ENCODE measurements at places on chromosomes 3 and 15. TPM values are rescaled to one million over a fixed set of nuclear protein-coding genes. Genes with fewer than 3 reads are reported as not detected.

Gene UCN2
- total RNA-seq, result 0.72 TPM

Gene KLHL40
- total RNA-seq, result 0.12 TPM

Gene ACSBG1
- 0.71 TPM for total RNA-seq

DNA sequence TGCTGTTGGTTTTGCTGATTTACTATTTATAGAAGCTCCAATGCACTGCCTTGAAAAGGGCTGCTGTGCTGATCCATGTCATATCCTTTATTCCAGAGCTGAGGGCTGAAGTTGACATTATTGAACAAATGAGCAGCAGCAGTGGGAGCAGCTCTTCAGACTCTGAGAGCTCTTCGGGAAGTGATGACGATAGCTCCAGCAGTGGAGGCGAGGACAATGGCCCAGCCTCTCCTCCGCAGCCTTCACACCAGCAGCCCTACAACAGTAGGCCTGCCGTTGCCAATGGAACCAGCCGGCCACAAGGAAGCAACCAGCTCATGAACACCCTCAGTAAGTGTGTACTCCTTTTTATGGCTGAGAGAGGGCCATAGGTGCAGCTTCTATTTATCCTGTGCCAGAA, 8.8 kb downstream of the EAF1 start:
- H3K4me1 ChIP-seq, result no peaks in the 10 kb centered on the region
- H3K27ac ChIP-seq, result no peak overlapping the region
- no peak overlapping the region for H3K4me3 ChIP-seq
- no peaks in the 10 kb centered on the region for H3K27me3 ChIP-seq
- peaks cover 17% of the 10 kb centered on the region for H3K36me3 ChIP-seq

GRCh38 chr3:123778991-123779622, 105.0 kb downstream of the MYLK start:
- no peak for DNase-seq
- H3K27ac ChIP-seq, result no peak overlapping the region
- H3K36me3 ChIP-seq, result no peaks in the 10 kb centered on the region
- H3K4me1 ChIP-seq, result peaks cover 20% of the 10 kb centered on the region
- H3K27me3 ChIP-seq, result peaks cover 8% of the 10 kb centered on the region
- no peak overlapping the region for H3K4me3 ChIP-seq

Gene CCDC80
- total RNA-seq, result 174 TPM

Gene MAN2C1
- total RNA-seq, result 220 TPM

Gene DNAJA4
- 15.0 TPM for total RNA-seq

GRCh38 chr3:48047841-48048464, 31.7 kb upstream of the MAP4 start:
- no peak for DNase-seq
- no peak overlapping the region for H3K4me3 ChIP-seq
- no peak overlapping the region for H3K27ac ChIP-seq
- peaks cover 5% of the 10 kb centered on the region for H3K4me1 ChIP-seq
- no peaks in the 10 kb centered on the region for H3K27me3 ChIP-seq
- H3K36me3 ChIP-seq, result peaks cover 15% of the 10 kb centered on the region
